Skin of body (tissue), 3 donors: ENCODE measurements at places on chromosomes 13 and 19.

GRCh38 chr19:14412996-14413692, 6.0 kb downstream of the DDX39A start:
- no peak for DNase-seq

- DNase-seq = no peak
These were observed 16.8 kb downstream of the MBD3L2B start for GRCh38 chr19:7004313-7004931.

- DNase-seq = no peak
These were observed 12.0 kb upstream of the CEACAM21 start for GRCh38 chr19:41563854-41564514.

DNA sequence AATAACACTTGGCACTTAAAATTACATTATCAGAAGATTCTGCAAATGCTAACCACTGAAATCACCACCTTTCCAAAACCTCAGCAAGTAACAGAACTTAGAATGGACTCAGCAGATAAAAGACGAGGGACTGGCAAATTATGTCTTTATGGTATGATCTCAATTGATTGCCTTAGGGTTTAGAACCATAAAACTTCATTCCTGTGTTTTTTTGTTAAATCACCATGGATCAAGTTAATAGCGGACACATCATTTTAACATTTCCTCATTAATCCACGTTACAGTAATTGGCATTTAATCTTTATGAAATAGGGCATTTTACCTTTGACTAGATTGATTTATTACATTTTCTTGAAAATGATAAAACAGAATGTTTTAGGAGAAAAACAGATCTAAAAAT, 2070.3 kb downstream of the PCDH9 start:
- DNase-seq = no peak

- peak; percentile 50 for DNase-seq
These were observed 3.9 kb upstream of the ZNF135 start for GRCh38 chr19:58054901-58055874.

- no peak for DNase-seq
These were observed 2702.6 kb downstream of the PCDH9 start for GRCh38 chr13:64527561-64527960.

DNA sequence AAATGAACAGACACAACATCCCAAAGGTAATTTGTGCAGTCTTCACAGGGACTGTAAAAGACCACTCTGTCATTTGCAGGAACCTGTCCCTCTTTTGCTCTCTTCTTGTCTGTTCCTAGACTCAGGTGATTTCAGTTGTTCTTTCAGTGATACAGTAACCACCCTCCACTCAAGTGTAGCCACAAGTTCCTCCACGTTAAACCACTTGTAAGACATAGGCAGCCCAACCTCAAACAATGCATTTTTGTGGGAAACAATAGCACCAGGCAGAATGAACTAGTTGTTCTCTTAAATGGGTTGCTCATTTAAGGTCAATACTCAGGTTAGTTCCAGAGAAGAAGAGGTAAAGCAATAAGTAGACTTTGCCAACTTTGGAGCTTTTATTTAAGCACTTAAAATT, 359.4 kb downstream of the MZT1 start:
- no peak for DNase-seq

GRCh38 chr19:2306971-2307370, 983 bp downstream of the LINGO3 start:
- DNase-seq = no peak

- DNase-seq = no peak
These were observed 6.3 kb downstream of the THSD1 start for GRCh38 chr13:52399708-52400107.

DNA sequence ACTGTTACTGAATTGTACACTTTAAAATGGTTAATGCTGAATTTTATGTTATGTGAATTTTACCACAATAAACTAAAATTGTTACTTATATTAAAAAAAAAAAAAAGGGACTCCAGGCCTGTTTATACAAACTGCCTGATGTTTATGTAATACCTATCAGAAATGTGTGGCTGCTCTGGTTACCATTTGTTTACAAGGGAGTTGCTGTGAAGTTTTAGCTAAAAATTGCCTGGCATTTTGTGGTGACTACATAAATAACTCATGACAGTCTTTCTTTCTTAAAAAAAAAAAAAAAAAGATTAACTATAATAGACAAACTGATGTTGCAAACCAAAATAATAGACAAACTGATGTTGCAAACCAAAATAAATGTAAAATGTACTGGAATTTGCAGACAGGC, 71.8 kb downstream of the CDADC1 start:
- no peak for DNase-seq

DNA sequence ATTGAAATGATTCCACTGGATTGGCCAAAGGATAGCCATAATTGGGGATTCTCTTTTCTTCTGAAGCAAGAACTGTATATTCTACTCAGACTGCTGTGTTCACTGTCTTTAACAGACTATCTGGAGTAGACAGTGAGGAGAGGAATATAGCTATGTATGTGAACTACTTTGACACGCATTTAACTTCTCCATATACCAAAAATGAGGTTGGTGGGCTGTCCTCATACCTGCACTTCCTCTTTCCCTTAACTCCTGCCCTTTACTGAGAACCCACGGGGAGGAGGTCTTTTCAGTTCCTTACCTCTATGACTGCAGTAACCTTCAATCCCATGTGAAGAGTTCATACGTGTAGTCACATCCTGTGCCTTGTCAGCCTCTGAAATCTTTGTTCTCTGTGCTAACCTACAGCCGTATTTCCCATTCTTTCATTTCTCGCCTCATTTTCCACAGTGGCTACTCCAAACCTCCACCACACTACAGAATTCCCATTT, 305.8 kb downstream of the MTUS2 start:
- no peak for DNase-seq

GRCh38 chr13:23567906-23568460, 2.2 kb upstream of the TNFRSF19 start:
- DNase-seq = no peak

GRCh38 chr19:1101337-1101698, 2.5 kb upstream of the GPX4 start:
- no peak for DNase-seq

DNA sequence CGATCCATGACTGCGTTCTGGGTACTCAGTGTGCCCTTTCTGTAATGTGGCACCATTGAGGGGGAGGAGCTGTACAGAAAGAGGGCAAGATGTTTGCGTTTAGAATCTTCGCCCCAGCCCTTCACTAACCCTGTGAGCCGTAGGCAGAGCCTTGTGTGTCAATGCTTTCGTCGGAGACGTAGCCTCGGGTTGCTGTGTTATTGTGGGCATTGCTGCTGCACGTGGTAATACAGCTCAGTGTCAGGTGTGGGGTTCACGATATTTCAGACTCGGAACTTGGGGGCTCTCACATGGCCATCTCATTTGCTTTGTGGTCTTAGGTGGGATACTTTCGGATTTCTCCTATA, 6.1 kb downstream of the RPS9 start:
- no peak for DNase-seq

- peak; percentile 97 for DNase-seq
These were observed 310.9 kb downstream of the ZNF536 start for GRCh38 chr19:30682999-30683536.

DNA sequence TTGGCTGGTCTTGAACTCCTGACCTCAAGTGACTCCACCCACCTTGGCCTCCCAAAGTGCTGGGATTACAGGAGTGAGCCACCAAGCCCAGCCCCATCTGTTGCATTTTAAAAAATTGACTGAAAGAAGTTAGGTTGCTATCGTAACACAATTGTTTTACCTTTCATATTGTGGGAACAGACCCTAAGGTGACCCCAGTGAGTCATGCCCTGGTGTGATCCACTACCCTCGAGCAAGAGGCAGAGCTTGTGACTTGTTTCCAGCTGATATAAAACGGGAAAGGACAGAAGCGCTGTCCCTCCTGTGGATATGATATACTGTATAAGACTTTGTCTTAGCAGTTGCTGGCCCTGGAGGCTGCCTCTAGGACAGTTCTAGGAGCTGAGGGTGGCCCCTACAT, 308.6 kb downstream of the HS6ST3 start:
- no peak for DNase-seq

DNA sequence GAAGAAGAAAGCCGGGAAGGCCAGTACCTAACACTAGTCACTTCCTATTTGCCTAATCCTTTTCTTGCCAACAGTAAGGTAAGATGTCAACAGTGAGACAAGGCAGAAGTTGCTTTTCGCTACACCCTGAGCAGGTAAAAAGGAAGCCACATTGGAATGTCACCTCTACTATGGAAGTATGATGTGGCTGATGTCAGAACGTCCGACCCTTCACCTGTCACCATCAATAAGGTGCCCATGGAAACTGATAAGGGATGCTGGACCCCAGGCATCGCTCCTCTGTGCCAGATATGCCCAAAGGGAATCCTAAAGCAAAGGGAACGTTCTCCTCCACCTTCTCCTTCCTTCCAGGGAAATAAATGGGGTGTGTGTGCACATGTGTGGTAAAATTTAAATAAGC, 34.3 kb downstream of the COL4A1 start:
- no peak for DNase-seq

- DNase-seq = no peak
These were observed 1174.2 kb downstream of the DIAPH3 start for GRCh38 chr13:58989556-58989955.

GRCh38 chr13:85108356-85108755, 690.9 kb downstream of the SLITRK6 start:
- no peak for DNase-seq

GRCh38 chr13:73937441-73937840, 196.8 kb downstream of the KLF12 start:
- DNase-seq = no peak

DNA sequence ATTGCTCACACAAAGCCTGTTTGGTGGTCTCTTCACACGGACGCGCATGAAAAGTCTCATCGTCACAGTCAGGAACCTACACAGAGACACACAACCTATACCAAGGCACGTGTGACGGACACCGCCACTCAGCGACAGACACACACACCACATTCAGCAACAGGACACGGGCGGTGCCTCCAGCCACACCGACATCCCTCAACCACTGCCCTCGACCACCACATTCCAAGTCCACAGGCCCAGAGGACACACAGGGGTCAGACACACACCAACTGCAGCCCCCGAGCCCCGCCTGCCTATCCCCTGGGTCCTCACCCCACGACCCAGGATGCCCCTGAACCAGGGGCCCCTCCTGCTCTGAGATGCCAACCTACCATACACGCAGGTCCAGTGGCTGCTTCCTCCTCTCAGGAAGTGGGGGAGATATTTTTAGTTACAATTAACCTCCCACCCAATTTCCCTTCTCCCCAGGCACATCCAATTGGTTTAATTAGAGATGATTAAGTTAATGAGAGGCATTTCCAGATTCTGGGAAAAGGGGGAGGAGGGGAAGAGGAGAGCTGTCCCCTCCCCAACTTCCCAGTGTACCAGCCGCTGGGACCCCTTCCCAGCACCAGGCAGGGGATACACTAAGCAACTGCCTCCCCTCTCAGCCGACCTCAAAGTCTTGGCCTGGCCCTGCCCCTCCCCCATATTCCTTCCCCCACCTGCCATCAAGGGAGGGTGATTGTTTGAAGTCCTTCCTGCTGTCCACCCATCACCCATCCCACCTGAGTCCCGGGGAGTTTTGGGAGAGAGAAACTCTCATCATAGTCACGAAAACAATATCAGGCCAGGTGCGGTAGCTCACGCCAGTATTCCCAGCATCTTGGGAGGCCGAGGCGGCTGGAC, 20.4 kb downstream of the MEIS3 start:
- no peak for DNase-seq

GRCh38 chr19:16527971-16528521, 14.2 kb downstream of the CHERP start:
- no peak for DNase-seq

- DNase-seq = peak; percentile 31
These were observed 5.6 kb downstream of the C5AR1 start for GRCh38 chr19:47315125-47315821.

- no peak for DNase-seq
These were observed 181.0 kb upstream of the GPR12 start for GRCh38 chr13:26941345-26942174.

DNA sequence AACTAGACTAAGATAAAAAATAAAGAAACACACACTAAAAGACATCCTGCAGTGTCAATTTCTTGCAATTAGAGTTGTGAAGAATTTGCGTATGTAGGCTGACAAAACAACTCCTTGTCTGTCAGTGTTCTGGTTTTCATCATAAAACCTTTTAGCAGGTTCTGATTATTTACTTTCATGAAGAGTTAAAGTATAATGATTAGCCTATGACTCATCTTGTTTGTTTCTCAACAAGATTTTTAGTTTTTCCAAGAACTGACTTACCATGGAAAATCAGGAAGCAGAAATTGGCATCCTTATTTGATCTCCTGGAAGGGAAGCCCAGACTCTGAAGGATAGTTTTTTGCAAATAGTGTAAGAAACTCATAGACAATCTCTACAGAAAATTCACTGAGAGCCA, 848.7 kb upstream of the PCDH9 start:
- no peak for DNase-seq

GRCh38 chr13:70407486-70407885, 299.2 kb upstream of the KLHL1 start:
- no peak for DNase-seq

GRCh38 chr13:100301418-100301817, 212.5 kb downstream of the PCCA start:
- no peak for DNase-seq

- no peak for DNase-seq
These were observed 92.3 kb downstream of the TNFSF13B start for GRCh38 chr13:108361769-108362168.

DNA sequence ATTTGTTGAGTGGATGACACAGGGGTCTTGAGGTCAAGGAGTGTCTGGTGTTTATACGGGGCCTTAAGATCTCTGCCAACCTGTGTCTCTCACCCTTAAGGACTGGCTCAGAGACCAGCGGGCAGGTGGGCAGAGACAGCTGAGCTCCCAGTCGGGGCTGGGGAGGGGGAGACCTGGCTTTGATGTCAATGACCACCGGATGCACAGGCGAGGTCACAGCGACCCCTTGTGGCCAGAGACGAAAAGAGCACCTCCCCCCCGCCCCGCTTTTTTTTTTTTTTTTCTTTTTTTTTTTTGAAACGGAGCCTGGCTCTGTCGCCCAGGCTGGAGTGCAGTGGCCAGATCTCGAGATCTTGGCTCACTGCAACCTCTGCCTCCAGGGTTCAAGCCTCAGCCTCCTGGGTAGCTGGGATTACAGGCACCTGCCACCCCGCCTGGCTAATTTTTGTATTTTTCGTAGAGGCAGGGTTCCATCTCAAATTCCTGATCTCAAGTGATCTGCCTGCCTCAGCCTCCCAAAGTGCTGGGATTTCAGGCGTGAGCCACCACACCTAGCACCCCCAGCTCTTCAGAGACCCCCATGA, 12.1 kb upstream of the KLK14 start:
- no peak for DNase-seq

DNA sequence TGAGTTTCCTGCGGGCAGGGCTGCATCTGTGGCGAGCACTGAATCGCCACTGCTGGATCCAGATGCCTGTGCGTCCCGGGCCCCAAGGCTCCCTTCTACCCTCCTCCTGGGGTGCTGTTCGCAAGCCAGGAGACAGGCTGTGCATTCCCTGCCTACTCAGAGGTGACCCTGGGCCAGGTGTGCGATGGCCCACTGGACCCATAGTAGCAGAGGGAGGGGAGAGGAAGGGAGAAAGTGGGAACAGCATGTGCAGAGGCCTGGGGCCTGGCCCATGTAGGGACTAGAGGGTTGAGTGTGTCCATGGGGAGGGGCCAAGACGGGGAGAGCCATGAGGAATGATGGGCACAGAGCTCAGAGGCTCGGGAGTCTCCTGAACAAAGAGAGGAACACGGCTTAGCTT, 27.3 kb downstream of the CARM1 start:
- DNase-seq = no peak
